ENCODE measurements at places on chromosomes 13 and 19.
A peak's percentile ranks its signal among the peaks of the same experiment; 100 is the strongest.

GRCh38 chr19:32868206-32868950, 1.2 kb downstream of the SLC7A9 start:
- no peak for DNase-seq

DNA sequence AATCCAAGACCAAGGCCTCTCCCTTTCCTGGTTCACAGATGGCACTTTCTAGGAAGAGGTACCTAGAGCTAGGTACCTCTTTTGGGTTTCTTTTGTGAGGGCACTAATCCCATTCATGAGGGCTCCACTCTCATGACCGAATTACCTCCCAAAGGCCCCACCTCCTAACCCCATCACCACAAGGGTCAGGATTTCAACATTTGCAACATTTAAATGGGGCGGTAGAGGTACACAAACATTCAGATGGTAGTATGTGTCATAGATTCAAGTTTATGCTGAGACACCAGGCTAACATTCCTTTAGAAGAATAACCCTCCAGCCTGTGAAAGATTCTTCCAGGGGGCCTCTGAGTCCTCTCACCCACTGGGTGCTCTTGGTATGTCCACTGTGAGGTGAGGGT, 116.3 kb downstream of the FOXO1 start:
- DNase-seq = no peak

- DNase-seq = peak; percentile 58
Measured at GRCh38 chr19:495402-496111, 729 bp upstream of the MADCAM1 start.

GRCh38 chr13:35140321-35140720, 198.3 kb downstream of the NBEA start:
- DNase-seq = no peak

Measured in right cardiac atrium (tissue), 5 donors.